ENCODE measurements at places on chromosomes 16 and 17.

DNA sequence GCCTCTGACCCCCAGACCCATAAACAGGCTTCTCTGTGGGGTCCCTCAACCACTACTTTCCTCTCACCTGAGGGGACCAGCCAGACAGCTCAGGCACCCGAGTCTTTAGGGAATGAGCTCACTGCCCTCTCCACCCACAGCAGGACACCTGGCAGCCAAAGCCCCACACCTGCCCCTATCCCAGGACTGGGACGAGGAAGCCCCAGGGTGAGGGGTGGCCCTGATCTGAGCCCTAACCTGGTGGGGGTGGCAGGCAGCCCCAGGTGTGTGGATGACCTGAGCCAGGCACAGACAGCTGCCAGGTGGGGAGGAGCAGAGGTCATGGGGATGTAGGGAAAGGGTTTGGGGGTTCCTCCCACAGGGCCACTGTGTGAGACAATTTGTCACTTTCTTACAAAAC is 1.7 kb upstream of the TEX19 start:
- no peak for DNase-seq

GRCh38 chr17:72126575-72127486 is 6.0 kb downstream of the SOX9 start:
- DNase-seq = no peak

DNA sequence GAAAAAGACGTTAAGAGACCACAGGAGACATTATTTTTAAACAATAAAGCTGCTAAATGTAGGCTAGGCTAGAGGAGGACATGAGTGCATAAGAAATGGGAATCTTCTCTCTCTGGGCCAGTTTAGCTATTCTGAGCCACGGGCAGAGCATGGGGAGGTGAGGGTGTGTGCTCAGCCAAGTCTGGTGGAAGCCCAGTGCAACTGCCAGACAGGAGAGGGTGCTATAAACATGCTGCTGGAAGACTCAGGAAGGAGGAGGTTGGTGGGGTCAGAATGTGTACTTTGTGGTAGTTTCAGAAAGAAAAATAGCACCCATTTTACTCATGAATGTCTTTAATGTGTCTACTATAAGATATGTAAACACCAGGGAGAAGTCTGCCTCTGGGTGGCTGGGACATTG is 5.9 kb upstream of the SDK2 start:
- DNase-seq = no peak

- DNase-seq = no peak
Observed at GRCh38 chr17:72542317-72542716, 421.5 kb downstream of the SOX9 start.

GRCh38 chr17:74118504-74118903 is 85.0 kb upstream of the RPL38 start:
- DNase-seq = no peak

DNA sequence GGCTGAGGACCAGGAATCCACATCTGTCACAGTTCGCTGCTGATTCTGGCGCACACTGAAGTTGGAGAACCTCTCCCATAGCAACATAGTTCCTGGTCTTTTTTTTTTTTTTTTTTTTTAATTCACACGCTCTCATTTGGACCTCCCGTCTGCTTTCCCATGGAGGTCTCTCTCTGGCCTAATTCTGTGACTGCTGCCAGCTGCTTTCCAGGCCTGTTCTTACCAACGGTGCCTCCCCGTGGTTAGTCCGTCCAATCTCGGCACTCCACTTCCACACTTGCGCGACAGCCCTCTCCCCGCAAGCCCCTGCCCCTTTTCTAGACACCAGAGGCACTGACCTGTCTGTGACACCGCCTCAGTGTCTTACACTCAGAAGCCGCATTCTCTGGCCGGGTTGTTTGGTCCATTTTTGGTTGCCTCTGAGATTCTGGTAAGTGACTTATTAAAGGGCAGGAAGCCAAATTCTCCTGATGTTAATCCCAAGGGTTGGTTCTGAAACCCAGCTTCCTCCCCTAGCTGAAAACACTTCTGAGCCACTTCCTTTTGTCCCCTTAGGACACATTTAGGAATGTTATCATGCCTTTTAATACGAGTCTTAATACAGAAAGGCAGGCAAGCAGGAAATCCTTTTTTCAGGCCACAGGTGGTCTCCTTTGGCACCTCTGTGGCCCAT is 1.1 kb upstream of the AKTIP start:
- DNase-seq = no peak

GRCh38 chr17:58532555-58532951 is 18.1 kb upstream of the MTMR4 start:
- DNase-seq = no peak

GRCh38 chr16:65244787-65245186 is 122.9 kb upstream of the CDH11 start:
- DNase-seq = no peak

DNA sequence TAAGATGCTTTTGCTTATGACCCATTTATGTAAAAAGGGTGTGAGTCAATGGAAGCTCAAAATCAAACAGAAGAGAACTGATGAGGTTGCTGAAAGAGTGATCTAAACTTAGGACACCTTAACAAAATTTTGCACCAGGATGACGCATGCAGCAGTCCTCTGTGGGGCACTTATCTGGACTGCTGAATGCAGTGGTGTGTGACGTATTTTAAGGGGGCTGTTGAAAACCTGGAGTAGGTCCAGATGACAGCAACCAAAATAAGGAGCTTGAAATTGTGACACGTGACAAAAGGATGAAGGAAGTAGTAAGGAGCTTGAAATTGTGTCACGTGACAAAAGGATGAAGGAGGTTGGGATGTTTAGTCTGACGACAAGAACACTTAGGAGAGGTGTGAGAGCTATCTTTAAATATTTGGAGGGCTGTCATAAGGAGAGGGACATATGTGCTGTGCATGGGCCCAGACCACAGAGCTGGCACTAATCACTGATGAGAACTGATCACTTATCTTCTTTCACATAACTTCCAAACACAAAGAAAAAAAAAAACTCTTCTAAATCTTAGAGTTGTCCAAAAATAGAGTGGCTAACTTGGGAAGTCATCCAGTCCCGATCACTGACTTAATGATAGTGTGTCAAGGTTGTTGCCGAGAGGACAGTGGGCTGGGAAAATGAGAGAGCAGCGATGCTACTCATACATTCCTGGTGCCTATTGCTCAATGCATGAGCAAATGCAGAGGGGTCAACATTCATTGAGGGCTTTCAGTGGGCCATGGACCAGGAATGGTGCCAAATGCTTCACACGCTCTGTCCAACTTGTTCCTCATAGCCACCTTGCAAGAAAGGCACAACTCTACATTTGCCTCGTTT is 264.2 kb upstream of the ZFHX3 start:
- DNase-seq = no peak

GRCh38 chr16:10862438-10862837 is 14.6 kb upstream of the CIITA start:
- DNase-seq = no peak

GRCh38 chr17:81999976-82000802 is 22.5 kb downstream of the CENPX start:
- no peak for DNase-seq

All from SK-N-MC (cell line).